ENCODE measurements at places on chromosomes 5 and 9.

- DNase-seq, result no peak
Observed at GRCh38 chr9:84817038-84817437, 147.5 kb downstream of the NTRK2 start.

DNA sequence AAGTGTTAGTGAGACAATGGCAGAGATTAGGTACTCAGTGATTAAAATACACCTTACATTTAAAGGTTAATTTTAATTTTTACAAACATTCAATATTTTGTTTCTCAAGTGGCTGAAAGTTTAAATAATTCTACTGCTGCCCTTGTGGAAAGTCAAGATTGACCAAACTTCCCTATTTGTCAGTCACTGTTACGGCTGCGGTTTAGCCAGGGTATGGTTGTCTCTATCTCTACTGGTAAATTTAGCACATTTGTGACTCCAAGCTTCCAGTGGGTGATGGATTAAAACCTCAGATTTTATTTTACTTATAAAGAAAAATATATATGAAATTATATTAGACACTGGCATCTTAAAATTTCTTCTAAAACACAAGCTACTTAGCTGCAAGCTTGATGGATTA is 368.4 kb downstream of the CDH18 start:
- DNase-seq, result no peak

GRCh38 chr5:114407783-114408182 is 45.9 kb downstream of the KCNN2 start:
- no peak for DNase-seq

DNA sequence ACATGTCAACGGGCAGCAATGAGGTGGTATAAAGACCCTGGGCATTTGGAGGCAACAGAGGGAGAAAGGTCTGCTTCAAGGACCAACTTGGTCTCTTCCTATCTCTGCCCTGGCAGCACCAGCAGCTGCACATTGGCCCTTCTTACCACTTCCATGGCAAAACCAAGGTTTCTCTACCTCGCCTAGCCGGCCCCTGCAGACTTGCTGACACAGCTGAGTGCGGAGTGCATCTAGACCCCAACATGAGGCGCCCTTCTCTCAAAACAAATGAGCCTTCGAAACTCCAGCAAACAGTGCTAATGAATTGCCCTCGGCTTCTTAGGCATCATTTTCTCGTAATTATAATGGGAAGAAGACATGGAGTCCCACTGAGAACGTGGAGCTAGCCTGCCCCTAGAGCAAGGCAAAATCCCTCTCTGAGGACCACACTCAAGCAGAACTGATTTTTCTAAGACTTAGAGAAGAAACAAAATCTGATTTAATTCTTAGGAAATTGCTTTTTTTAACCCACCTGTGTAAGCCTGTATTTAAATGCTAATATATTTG is 42.1 kb downstream of the KCNMB1 start:
- no peak for DNase-seq

- DNase-seq, result no peak
Observed at GRCh38 chr5:65121880-65122436, 353.2 kb downstream of the CWC27 start.

- DNase-seq, result no peak
Observed at GRCh38 chr5:4866131-4866659, 273.9 kb upstream of the ADAMTS16 start.

GRCh38 chr9:96441798-96442445 is 8.0 kb upstream of the HABP4 start:
- DNase-seq, result no peak

All from stimulated activated CD8-positive, alpha-beta memory T cell treated with anti-CD3 and anti-CD28 coated beads, Interleukin-15, amount 100 ng/mL, for 4 hours (primary cell).